GOT3 (cell line): ENCODE measurements at places on chromosomes 5 and 9.

DNA sequence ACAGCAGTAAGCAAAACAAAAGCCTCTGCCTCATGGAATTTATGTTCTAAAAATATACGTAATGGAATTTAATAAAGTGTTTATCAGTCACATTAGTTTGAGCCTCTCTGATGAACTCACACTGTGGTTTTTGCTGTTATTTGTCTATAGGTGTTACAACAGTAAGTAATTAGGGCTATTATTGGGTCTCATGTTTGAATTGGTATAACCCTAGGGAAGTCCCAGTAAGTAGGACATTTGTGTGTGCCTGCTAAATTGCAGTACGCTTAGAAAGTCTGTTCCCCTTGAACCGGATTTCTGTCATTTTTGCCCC is 197.6 kb downstream of the NR3C1 start:
- no peak for DNase-seq

DNA sequence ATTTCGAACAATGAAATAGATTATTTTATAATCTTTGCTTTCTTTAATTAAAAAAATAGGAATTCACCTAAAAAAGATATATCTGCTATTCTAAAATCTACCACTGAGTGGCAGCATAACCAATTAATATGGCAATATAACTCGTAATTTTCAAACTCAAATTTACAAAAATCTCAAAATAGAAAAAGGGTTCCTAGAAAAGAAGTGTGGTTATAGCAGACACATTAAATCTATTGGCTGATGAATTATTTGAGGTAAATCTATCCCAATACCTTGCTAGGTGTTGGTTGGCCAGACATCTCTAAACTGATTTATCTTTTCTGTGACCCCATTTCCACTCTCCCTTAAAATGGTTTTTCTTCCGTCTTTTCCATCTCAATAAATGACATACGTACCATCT is 30.2 kb upstream of the NRG2 start:
- DNase-seq = no peak

- DNase-seq = no peak
Measured at GRCh38 chr5:139470821-139471300, at the start of gene SMIM33. TSS of gene SMIM33 (plus strand) at chr5:139471004. CDS start at chr5:139471122, 118 bp downstream.

DNA sequence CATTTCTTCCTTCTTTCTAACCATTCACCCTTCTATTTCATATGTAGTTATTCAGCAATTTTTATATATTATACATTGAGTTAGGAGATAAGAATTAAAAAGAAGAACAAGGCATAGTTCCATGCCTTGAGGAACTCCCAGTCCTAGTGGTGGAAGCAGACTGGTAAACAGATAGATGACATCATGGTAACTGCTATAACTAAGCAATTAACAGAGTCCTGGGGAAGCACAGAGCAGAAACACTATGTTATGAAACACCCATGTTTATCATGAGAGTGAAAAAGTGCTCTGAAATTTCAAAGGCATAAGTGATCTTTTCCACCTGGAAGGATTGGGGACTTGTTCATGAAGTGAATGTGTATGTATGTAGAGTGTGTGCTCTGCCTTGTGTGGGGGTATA is 14.6 kb downstream of the PAPPA start:
- no peak for DNase-seq

DNA sequence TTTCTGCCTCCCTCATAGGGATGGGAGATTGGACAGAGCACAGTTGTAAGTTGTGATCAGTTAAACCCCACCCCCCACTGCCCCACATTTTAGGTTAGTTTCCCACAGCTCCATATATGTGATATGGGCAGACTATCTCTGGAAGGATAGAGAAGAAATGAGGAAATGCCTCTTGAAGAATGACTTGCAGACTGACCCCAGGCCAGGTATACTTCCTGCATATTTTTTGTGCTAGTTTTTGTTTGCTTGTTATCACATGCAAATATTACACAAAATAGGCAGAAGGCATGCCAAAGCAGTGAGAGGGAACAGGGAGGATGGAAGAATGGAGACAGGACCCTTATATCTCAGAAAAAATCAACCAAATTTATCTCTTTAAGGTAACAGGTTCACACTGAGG is 10.1 kb upstream of the GLRX start:
- no peak for DNase-seq

DNA sequence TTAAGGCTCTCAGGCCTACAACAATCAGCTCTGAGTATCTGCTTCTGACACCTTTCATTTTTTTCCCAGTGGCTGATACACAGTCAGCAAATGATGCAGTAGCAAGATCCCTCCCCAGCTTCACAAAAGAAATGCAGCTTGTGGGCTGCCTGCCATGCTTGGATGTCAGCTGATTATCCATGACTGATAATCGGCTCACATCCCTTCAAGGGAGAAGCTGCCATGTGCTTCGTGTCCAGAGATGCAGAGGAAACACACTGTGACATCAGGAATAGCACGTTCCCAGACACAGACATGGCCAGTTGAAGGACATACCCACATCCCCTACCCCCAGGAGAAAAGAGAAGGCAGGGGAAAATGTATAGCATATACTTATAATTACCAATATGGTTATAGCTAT is 27.9 kb downstream of the TMEM215 start:
- DNase-seq = no peak

GRCh38 chr9:94772144-94772543 is 45.6 kb downstream of the AOPEP start:
- DNase-seq = no peak

DNA sequence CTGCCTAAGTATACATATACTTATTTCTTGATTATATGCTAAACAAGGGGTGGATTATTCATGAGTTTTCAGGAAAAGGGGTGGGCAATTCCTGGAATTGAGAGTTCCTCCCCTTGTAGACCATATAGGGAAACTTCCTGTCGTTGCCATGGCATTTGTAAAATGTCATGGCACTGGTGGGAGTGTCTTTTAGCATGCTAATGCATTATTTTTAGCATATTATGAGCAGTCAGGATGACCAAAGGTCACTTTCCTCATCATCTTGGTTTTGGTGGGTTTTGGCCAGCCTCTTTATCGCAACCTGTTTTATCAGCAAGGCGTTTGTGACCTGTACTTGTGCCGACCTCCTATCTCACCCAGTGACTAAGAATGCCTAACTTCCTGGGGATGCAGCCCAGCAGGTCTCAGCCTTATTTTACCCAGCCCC is 80.9 kb downstream of the ALDH7A1 start:
- DNase-seq = no peak

DNA sequence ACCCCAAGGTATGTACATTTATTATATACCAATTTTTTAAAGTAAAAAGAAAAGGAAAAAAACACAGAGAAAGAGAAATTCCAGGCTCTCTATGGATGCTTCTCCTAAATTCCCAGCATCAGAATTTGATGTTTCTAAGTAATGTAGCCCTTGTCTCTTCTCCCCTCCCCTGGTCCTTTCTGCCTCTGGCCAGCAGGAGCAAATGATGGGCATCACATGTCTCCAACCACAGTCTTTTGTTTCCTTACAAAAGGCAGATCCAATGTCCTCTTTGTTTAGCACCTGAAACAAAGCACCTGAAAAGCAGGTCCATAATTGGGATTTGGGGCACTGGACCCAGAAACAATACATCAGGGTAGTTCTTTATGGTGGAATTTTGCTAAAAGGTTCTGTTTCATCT is 50.4 kb upstream of the APC start:
- DNase-seq = no peak

GRCh38 chr5:6436715-6437331 is 11.8 kb upstream of the UBE2QL1 start:
- no peak for DNase-seq

GRCh38 chr5:22970491-22970890 is 117.3 kb upstream of the CDH12 start:
- DNase-seq = no peak

DNA sequence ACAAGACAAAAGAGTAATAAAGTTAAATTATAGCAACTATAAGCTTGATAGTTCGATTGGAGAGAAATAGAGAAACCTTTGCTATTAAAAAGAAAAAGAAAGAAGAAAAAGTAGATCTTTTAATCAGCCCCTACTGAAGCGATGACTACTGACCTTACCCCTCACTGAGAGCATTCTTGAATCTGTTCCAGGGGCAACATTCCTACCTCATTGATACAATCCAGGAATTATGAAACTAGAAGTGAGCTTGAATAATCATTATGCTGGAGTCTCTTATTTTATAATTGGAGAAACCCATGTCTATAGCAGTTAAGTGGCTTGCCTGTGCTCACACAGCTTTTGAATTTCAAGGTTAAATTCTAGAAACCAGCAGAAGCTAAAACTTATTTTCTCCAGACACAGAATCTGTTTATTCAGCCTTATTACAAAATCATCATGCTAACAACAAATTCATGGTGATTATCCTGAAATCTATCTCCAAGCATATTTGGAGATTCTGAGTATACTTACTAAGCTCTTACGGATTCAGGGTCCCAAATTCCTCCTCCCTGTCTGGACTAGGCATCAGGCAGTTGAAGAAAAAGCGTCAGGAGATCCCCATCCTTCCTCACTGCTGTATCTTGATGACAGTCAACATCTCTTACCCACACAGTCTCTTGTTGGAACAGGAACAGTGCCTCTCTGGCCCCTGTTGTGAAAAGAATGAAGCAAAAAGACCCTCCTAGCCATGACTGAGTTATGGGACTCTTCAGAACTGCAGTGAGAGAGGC is 547.6 kb upstream of the WWC1 start:
- DNase-seq = no peak

GRCh38 chr5:159181152-159181551 is 28.2 kb downstream of the RNF145 start:
- DNase-seq = no peak

GRCh38 chr9:136483589-136484152 is 831 bp upstream of the SEC16A start:
- DNase-seq = peak; percentile 90

GRCh38 chr9:74858751-74859414 is 28.8 kb downstream of the TRPM6 start:
- DNase-seq = no peak

- DNase-seq = no peak
Measured at GRCh38 chr5:1524799-1525623, 1.3 kb upstream of the LPCAT1 start.

DNA sequence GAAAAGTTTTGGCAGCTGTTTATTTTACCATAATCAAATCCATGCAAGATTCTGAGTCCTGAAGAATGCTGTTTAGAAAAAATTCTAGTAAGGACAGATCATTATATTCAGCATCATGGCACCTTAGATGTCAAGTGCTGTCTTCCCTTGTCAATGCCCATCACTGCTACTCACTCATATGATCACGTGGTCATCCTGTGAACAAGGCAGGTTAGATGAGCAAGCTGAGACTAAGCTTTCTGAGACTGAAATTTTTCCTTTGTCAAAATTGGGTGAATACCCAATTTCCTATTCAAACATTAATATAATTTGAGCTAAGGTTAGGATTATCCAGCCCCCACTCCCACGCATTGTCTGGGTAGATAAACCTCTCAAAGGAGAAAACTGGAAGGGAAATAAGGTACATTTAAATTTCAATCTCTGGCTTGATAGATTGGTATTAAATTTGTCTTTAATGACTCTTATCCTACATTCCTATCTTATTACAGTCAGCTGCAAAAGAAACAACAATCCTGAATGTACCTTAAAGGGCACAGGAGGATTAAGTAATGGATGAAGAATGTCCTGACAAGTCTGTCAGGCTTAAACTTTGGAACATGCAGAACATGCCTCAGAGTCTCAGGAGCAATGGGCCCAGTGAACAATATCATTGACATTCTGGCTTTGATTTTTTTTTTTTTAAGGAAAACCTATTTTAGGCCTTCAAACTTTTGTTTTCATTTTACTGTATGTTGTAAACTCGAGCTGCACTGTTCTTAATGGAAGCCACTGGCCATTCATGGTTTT is 148.7 kb upstream of the RANBP3L start:
- no peak for DNase-seq

GRCh38 chr9:114737118-114737517 is 55.1 kb upstream of the TEX48 start:
- DNase-seq = no peak

DNA sequence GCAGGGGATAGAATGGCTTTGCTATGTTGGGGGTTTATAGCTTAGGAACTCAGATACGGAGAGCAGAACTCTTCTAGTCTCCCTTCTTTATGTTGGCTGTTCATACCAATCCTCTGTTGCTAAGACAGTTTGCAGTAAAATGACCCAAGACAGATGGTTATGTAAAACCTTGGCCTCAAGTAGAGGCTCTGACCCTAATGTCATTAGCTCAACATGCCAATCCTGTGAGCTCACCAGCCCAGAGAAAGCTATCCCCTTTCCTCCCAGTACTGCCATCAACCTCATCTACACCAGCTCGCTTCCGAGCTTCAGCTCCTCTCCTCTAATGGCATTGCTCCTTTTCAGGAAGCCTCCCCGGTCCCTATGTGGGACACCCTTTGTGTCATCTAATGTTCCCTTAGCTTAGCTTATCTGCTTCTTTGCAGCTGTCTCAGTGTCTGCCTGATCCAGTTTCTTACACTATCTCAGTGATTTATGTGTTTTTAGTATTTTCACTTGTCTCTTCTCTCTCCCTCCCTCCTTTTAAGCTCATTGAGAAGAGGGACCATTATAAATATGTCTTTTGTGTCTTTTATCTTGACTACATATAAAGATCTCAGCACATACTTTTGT is 281.3 kb upstream of the CLINT1 start:
- DNase-seq = no peak

GRCh38 chr5:142609142-142609541 is 76.7 kb downstream of the FGF1 start:
- no peak for DNase-seq

DNA sequence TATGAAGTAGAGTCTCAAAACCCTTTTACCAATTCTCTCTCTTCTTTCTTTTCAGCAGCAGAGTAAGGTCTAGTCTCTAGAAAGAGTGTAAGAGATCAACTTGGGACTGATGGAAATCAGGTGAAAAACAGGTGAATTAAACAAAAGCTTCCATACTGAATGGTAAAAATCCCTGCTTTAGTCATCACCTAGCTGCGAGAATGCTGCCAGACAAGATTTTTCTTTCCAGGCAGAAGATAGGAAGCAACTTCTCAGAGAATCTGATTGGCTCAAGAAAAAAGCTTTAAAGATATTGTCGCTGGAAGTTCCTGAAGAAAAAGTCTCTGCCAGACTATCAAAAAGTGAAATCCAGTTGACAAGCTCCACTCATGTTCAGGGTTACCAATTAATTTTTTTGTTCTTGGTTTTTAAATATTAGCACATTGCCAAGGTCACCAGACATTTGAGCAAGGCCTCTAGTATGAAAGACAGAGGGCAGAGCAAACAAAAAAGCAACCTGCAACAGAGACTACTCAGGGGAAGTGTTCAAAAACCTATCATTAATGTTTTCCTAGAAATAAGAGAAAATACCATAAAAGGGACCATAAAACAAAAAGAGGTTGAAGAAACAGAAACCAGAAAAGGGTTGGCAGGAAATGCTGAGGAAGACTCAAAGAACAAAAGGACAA is 9.3 kb downstream of the CDO1 start:
- DNase-seq = no peak

- no peak for DNase-seq
Measured at GRCh38 chr9:136526625-136527066, 19.2 kb downstream of the NOTCH1 start.

GRCh38 chr5:172187118-172188032 is 649 bp downstream of the STK10 start:
- DNase-seq = no peak
